ENCODE measurements at places on chromosomes 1 and 21. TPM values are rescaled to one million over a fixed set of nuclear protein-coding genes. Genes with fewer than 3 reads are reported as not detected.
A peak's percentile ranks its signal among the peaks of the same experiment; 100 is the strongest.

GRCh38 chr1:34405266-34405959 is 228.7 kb downstream of the C1orf94 start:
- no peak for DNase-seq

Gene EVA1C
- total RNA-seq = 13.6 TPM

DNA sequence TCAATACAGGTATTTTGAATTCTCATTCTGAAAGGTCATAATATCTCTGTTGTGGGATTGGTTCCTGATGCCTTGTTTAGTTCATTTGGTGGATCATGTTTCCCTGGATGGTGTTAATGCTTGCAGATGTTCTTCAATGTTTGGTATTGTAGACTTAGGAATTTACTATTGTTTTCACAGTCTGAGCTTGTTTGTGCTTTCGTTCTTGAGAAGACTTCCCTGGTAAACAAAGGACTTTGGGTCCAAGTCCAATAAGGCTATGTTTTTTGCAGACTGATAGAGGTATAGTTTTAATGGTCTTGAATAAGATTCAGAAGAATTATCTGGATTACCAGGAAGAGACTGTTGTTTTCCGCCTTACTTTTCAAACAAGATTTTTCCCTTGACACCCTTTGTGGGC is 1646.3 kb downstream of the AMY1C start:
- no peak for DNase-seq

DNA sequence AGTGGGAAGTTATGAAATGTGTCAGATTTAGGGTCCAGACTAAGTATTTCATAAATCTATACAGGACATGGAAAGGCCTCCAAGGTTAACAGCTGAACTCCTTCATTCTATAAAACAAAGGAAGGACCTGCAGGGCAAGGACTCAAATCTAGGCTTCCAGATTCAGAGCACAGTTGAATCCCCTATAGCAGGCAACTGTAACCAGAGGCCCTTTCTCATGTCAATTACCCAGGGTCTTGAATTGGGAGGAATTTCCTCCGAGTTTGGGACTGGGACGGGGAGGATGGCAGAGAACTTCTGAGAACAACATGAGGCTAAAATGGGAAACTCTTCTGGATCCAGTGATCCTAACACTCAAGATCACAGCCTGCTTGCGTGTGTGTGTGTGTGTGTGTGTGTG is 112.9 kb upstream of the BEND5 start:
- DNase-seq = no peak

GRCh38 chr1:43405219-43405875 is 15.6 kb downstream of the SZT2 start:
- DNase-seq = no peak

DNA sequence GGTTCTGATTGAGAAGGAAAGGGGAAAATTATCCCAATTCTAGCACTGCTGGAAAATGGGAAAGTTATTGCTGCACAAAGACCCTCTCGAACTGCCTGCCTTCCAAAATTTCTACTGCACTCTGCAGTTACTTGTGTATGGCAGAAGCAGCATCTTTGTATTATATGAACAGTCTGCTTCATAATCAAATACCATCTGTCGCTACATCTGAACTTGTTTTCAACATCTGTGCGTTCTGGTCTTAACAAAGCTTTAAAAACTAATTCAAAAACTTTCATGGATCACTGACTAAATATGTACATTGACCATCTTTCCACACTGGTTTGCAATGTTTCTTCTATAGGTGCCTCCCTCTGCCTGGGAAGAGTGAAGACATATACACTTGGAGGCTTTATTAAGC is 79.2 kb downstream of the PROX1 start:
- no peak for DNase-seq

- no peak for DNase-seq
These were observed 1244.8 kb upstream of the TMPRSS15 start for GRCh38 chr21:19648391-19648790.

DNA sequence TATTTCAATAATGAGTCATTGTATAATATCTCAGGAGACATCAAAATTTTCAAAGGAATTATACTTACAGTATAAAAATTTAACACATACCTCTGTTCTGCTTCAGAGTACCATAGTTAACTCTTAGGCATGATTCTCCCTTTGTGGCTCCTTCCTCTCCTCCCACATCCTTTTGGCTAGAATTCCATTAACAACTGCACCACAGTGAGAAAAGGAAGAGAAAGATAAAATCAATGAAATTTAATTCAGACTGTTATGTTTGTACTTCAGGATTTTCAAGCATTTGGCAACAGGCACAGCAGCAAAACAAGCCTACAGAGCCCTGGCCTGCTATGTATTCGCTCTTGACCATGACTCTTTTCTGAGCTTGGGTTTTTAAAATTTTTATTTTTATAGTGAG is 57.2 kb upstream of the SGIP1 start:
- no peak for DNase-seq

DNA sequence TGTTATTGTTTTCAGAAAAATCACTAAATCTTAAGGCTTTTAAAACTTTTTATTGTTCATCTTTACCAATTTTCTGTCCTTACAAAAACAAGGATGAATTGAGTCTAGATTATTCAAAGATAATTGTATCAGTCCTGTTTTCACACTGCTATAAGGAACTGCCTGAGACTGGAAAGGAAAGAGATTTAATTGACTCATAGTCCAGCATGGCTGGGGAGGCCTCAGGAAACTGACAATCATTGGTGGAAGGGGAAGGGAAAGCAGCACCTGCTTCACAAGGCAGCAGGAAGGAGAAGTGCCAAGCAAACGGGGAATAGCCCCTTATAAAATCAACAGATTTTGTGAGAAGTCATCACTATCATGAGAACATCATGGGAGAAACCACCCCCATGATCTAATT is 455.6 kb upstream of the ZP4 start:
- no peak for DNase-seq

DNA sequence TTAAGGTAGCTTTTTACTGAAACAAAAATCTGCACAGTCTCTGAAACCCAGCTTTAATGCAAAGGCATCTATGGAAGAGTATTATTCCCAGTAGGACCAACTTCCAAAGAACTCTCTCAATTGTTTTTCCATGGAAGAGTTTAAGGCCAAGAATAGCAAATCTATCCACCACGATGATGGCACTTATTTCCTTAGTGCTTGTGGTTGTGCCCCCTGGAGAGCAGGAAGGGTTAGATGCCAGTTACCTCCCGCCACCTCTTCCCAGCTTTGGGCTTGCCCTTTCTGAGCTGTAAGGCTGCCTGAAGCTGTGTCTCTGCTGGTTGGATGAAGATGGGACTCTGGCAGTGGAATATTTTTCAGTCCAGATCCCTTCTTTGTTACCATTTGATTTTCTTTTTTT is 4.8 kb upstream of the ATP1A1 start:
- DNase-seq = no peak

- DNase-seq = no peak
These were observed 16.9 kb upstream of the IFNGR2 start for GRCh38 chr21:33386222-33386784.

Gene BGLAP
- 1.1 TPM for total RNA-seq

Gene SH2D1B
- total RNA-seq = 0.40 TPM

GRCh38 chr1:46800742-46801141 is 1.9 kb downstream of the CYP4B1 start:
- DNase-seq = no peak

DNA sequence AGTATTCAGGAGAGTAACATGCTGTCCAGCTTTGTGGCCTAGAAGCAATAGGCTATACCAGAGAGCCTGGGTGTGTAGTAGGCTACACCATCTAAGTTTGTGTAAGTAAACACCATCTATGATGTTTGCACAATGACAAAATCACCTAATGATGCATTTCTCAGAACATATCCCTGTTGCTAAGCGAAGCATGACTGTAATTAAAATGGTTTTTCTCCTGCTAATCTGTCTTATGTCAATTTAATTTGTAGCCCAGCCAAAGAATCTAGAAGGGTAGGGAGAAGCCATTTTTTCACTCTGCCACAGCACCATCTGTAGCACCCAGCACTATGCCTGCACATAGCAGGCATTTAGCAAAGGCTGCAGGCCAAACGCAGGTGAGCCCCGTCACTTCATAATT is 2.0 kb upstream of the TTC24 start:
- no peak for DNase-seq

- peak; percentile 56 for DNase-seq
These were observed 9.5 kb downstream of the SIPA1L2 start for GRCh38 chr1:232620356-232620969.

Gene CELA2B
- not detected for total RNA-seq

- DNase-seq = no peak
These were observed 390.5 kb downstream of the DISC1 start for GRCh38 chr1:232017057-232017456.

Gene FLVCR1
- total RNA-seq = 2.0 TPM

- no peak for DNase-seq
These were observed 125.4 kb downstream of the KCNJ6 start for GRCh38 chr21:37790905-37791304.

DNA sequence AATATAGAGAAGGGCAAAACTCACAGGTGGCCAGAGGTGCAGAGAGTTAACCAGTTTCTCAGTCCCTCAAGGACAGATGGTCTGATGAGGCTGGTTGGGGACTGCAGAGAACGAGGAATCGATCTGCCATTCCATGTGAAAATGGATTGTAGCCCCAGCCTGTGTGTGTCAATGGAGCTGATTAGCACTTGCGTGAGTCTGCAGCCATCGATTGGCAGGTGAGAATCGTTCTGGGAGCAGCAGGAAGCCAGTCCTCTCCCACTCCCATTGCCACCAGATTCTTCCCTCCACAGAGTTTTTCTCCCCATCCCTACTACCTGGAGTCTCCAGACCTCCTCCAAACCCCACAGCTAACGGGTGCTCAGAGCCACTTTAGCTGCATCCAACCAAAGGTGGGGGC is 18.3 kb upstream of the PSMB2 start:
- DNase-seq = no peak

Gene AGBL4
- total RNA-seq = 0.50 TPM

Gene OPRD1
- total RNA-seq = not detected

Gene LRRC7
- total RNA-seq = 3.0 TPM

Gene SLC45A1
- total RNA-seq = 2.0 TPM

DNA sequence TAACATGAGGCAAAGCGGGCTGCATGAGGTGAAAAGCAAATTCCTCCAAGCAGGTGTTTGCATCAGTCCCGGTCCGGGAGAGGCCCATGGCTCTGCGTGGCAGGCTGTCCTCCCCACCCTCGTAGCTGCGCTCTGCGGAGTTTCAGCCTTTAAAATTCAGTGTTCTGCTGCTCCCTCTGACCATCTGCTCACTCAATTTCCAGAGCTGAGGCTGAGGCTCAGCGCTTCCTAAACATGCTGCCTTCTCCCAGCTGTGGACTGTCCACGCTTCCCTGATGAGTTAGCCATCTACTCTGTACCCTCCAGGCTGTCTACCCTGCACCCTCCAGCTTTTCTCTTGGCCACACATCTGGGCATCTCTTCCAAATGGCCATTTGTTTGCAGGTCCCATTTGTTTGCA is 87.7 kb downstream of the KCNJ6 start:
- no peak for DNase-seq

DNA sequence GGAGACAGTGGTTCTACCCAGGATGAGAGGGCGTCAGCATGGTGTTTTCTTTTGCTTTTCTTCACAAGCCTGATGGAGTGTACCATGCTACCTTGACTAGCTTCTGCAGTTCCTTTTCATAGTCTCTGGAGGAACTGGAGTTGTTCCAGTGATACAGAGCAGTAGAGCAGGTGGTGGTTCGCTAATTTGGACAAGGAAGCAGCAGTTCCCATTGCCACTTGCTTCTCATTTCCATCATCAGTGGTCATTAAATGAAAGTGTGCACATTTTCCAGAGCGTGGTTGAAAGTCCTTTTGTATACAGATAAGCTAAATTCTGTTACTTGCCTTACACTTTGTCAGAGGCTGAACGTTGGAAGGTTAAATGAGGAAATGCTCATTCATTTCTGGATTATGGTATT is 182.3 kb downstream of the C1orf21 start:
- DNase-seq = no peak

- DNase-seq = no peak
These were observed 30.5 kb downstream of the TBCE start for GRCh38 chr1:235397733-235398132.

Gene SPRR2F
- not detected for total RNA-seq

DNA sequence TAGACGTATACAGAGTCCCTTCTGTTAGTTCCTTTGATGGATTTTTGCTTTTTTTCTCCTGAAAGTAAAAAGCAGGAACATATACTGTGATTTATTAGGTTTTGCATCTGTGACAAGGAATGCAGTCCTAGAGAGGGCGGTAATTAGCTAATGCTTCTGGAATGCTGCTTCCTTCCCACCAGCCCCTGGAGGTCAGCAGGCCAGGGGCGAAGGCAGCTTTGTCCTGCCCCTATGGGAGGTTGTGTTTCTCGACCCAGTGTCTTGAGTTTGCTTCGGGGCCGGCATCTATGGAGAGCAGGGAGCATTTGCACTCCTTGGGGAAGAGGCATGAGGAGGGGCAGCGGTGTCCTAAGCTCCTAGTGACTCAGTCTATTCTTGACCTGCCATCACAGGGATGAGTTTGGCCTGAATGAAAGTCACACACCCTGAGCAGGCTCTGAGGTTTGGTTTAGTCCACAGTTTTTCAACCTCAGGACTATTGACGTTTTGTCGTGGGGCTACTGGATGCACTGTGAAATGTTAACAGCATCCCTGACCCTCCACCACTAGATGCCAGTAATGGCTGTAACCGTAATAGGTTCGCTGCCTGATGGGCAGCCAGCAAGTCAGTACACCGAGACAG is 85.0 kb upstream of the KCNJ15 start:
- peak; percentile 27 for DNase-seq

Gene LCK
- total RNA-seq = 0.50 TPM

DNA sequence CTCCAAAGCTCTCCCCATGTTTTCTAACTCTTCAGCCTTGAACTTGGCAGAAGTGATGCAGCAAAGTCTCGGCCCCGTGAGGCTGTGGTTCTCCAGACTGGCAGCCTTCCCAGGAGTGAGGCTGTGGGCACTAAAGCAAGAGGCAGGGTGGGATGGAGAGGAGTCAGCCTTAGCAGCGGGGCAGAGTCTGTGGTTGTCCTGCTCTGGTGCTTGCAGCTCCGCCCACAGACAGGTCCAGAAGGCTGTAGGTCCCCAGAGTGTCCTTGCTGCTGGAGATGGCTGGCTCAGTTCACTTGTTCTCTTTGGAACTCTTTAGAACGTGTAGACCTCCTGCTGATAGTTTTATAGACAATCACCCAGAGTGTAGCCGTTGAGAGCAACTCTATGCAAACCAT is 142.6 kb downstream of the AJAP1 start:
- DNase-seq = no peak

GRCh38 chr1:24393892-24394291 is 19.7 kb downstream of the STPG1 start:
- DNase-seq = no peak

Gene SLAMF7
- total RNA-seq = 0.50 TPM

DNA sequence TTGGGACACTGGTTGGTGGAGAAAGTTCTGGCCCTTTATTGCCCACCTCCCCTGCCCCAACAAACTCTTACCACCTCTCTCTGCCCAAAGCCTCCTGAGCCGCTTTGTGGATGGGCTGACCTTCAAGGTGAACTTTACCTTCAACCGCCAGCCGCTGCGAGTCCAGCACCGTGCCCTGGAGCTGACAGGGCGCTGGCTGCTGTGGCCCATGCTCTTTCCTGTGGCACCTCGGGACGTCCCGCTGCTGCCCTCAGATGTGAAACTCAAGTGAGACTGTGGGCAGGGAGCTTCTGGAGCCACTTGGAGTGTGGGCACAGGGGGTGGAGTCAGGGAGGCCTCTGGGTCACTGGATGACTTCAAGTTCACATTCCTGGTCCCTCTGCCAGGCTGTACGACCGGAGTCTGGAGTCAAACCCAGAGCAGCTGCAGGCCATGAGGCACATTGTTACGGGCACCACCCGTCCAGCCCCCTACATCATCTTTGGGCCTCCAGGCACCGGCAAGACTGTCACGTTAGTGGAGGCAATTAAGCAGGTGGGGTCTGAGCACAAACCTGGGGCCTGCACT is 12.5 kb downstream of the RHOC start:
- DNase-seq = no peak

Gene RLF
- total RNA-seq = 13.4 TPM

GRCh38 chr1:14143777-14144176 is 443.8 kb downstream of the PRDM2 start:
- no peak for DNase-seq
